ENCODE measurements at places on chromosomes 6 and 20.

DNA sequence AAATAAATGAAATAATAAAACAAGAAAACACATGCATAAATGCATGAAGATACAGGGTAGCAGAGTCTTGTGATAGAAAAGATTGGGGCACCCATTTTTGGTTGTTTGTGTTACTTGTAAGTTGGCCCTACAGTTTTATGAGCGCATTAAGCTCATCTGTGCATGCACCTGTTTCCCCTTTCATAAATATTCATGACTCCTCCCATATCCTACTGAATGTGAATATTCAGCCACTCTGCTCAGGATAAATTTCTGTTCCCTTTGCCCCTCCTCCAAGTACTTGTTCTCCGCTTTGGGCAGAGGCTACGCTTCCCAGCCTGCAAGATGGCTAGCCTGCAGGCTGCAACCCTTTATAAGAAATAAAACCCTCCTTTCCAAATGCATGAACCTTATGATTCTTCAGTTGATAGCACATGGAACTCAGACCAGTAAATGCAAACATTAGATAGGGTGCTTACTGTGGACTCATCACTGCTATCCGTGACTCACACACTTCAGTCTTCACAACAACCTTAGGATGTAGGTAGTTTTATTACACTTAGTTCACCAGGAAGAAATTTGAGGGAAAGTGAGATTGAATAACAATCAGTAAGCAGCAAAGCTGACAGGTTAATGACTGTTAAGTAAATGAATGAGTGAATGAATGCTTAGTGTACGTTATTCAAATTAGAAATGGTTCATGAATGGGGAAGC lies 15.0 kb downstream of the ALDH8A1 start:
- no peaks in the 10 kb centered on the region for H3K36me3 ChIP-seq
- no peak overlapping the region for H3K4me3 ChIP-seq
- no peak overlapping the region for H3K27ac ChIP-seq

DNA sequence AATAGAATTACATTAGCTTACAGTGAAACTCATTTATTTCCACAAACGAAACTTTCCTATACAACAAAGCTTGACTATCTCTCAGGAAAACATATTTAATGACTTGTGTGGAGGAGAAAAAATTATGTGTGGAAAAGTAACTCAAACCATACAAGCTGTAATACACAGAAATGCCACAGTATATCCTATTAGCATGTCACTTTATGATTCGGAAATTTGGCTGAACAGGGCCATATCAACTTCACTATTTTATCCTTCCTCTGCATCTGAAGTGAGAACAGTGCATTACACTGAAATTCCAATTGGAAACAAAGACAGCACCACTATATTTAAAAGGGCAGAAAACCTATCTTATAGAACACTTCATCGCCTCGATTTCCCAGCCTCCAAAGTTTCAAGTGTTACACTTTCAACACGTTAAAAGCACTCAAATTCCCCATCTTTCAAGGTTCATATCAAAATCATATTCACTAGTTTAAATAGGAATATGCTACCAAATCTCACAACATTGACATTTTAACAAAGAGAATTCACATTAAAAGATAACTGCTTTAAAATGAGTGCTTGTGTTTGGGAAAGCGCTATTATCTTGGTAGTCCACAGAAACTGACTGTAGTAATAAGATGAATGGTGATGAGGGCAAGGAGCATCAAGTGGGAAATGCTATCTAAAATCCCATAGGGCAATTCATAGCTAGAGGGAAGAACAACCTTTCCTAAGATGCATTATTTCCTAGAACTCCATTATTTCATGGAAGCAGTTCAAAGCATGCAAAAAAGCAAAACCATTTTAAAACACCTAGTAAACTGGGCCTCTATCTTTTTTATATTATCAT lies 1.8 kb downstream of the REV3L start:
- peak overlapping the region; percentile 82 for H3K4me3 ChIP-seq
- peak overlapping the region; percentile 97 for H3K27ac ChIP-seq
- peaks cover under 1% of the 10 kb centered on the region for H3K36me3 ChIP-seq

DNA sequence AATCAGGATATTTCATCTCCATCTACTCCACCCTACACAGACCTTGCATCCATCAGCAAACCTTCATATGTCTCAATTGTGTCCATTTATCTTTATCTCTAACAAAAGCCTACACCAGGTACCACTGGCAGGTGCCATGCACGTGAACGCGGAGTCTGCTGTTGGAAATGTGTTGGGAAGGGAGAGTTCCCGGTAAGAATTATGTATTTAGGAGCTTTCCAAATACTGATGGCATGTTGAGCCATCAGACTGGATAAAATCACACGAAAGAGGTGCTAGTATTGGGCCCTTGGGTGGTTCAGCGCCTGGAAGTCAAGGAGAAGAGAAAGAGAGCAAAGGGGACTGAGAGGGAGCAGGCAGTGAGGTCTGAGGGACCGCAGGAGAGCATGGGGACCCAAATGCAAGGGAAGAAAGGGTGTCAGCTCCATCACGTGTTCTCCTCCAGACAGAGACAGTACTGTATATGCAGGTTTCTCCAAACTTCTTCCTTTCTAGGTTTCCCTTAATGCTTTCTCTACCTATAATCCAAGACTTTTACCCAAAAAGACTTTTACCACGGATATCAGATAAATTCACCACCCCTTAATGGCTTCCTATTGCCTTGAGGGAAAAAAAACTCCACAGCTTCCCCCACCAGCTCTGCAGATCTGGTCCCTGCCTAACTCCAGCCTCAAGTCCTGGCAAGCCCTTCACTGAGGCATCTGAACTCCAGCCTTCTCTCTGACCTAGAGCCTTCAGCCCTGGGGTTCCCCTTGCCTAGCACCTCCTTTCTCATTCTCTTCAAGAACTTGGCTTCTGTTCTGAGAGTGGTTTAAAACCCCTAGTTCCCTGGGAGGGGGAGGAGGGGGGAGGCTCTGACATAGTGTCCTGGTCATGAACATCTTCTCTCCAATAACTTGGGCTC lies 4.8 kb upstream of the ZNF217 start:
- no peak for DNase-seq
- H3K4me1 ChIP-seq: peaks cover 29% of the 10 kb centered on the region
- no peak overlapping the region for H3K4me3 ChIP-seq
- H3K27me3 ChIP-seq: no peaks in the 10 kb centered on the region

- no peak overlapping the region for H3K27ac ChIP-seq
- H3K4me3 ChIP-seq: no peak overlapping the region
- no peaks in the 10 kb centered on the region for H3K4me1 ChIP-seq
- DNase-seq: no peak
Measured at GRCh38 chr6:18663011-18663410, 275.9 kb downstream of the RNF144B start.

DNA sequence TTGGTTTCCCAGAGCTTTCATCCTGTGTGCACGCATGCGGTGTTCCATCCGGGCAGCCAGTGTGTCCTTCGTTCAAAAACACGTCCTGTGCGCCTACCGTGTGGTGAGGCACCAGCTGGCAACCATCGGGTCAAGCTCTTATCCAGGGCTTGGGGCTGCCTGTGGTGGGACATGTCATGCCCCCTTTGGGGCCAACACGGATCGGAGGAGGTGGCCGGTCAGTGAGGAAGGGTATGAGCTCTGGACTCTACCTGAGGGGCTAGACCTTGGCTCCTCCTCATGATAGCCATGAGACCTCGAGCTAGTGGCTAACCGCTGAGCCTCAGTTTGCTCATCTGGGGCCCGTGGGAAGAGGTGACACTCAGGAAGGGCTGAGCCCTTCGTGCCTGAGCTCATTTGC lies 158.5 kb upstream of the PMEPA1 start:
- no peak overlapping the region for H3K27ac ChIP-seq
- no peaks in the 10 kb centered on the region for H3K36me3 ChIP-seq
- no peaks in the 10 kb centered on the region for H3K4me1 ChIP-seq
- DNase-seq: no peak
- H3K27me3 ChIP-seq: peaks cover 43% of the 10 kb centered on the region

DNA sequence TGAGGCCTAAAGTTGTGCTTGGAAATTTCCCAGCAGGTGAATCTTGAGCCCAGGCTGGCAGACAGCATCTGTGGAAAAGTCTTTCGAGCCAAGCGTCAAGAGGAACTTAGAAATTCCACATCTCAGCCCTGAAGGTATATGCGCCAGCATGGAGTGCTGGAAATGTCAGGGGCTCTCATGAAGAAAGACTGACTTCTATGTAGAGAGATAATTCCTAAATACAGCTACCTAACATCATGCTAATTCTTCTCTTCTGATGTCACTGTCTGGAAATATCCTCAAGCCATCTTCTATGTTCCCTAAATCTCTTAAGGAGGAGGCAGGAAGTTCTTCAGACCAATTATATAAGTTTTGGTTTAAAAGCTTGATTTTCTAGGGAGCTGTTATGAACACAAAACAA lies 492.4 kb upstream of the MARCKS start:
- DNase-seq: no peak
- H3K36me3 ChIP-seq: no peaks in the 10 kb centered on the region
- no peaks in the 10 kb centered on the region for H3K27me3 ChIP-seq
- H3K4me3 ChIP-seq: no peak overlapping the region
- H3K4me1 ChIP-seq: no peaks in the 10 kb centered on the region

DNA sequence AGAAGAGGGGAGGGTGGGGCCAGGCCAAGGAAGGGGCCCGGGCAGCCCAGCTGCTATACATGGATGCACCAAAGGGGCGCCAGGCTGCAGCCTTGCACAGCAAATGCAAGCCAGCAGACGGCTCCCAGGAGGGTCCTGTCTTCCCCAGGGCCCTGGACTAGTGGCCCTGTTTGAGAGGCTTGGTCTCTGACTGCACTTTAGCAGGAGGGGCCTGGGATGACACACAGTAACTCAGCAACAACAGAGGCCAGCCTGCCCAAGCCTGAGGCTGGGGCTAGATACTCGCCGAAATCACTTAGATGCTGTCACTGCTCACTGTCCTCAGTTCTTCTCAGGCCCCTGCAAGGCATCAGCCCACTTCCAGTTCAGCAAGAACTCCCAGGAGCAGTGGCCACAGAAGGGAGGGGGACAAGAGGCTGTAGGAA lies 73.5 kb downstream of the TRAM2 start:
- H3K4me1 ChIP-seq: no peaks in the 10 kb centered on the region
- no peaks in the 10 kb centered on the region for H3K27me3 ChIP-seq
- no peak for DNase-seq
- H3K27ac ChIP-seq: no peak overlapping the region
- no peaks in the 10 kb centered on the region for H3K36me3 ChIP-seq
- no peak overlapping the region for H3K4me3 ChIP-seq

DNA sequence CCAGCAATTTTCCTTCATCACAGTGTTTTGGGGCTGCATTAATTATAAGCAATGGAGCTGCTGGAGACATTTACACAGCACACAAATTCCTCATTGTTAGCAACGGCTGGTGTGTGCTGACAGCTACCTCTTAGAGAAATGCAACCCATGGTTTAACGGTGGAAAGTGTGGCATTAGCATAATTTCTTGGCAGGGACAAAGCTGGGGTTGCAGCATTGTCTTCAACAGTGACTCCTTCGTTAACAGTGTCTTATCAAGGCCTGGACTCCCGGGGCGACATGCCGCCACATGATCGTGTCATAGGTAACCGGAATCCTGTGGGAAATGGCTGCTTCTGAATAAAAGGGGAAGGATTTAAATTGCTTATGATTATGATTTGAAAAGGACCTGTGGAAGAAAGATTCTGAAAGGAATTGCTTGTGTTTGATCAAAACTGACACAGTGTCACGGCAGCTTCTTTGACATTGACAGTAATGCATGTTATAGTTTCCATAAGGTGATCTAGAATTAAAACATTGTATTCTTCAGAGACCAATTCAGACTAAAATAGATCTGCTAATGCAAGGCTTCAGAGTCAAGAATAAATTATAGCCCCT lies 128.0 kb downstream of the UST start:
- no peaks in the 10 kb centered on the region for H3K27me3 ChIP-seq
- H3K36me3 ChIP-seq: no peaks in the 10 kb centered on the region
- no peaks in the 10 kb centered on the region for H3K4me1 ChIP-seq

DNA sequence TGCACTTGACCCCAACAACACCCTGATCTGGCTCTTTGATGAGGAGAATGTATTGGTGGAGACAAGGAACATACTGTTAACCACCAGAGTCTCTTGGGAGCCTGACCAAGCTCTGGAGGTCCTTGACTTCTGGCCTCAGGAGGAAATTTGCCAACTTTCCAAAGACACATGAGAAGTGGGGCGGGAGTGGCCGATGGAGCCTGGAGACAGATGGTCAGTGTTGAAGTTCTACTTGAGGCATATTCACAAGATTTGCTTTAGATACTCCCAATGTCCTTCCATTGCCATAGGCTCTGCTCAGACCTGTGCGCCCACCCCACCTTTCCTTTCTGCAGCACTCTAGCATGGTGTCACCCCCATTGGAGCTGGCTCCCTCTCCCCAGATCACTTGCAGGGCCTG lies 241.0 kb downstream of the SLC24A3 start:
- no peak overlapping the region for H3K4me3 ChIP-seq
- H3K36me3 ChIP-seq: no peaks in the 10 kb centered on the region
- peaks cover 31% of the 10 kb centered on the region for H3K4me1 ChIP-seq
- H3K27me3 ChIP-seq: no peaks in the 10 kb centered on the region
- peak overlapping the region; percentile 6 for H3K27ac ChIP-seq

DNA sequence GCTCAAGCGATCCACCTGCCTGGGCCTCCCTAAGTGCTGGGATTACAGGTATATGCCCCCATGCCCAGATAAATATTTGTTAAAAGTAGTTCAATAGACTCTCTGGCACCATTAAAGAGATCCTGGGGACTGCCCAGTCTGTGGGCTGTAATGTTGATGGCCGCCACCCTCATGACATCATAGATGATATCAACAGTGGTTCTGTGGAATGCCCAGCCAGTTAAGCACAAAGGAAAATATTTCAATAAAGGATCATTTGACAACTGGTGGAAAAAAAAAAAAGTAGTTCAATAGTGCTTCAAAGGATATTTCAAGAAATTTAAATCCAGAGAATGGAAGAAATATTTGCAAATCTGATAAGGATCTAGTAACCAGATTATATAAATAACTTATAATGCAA lies 1.5 kb upstream of the CRIP3 start:
- DNase-seq: no peak
- H3K27me3 ChIP-seq: no peaks in the 10 kb centered on the region
- no peaks in the 10 kb centered on the region for H3K4me1 ChIP-seq

DNA sequence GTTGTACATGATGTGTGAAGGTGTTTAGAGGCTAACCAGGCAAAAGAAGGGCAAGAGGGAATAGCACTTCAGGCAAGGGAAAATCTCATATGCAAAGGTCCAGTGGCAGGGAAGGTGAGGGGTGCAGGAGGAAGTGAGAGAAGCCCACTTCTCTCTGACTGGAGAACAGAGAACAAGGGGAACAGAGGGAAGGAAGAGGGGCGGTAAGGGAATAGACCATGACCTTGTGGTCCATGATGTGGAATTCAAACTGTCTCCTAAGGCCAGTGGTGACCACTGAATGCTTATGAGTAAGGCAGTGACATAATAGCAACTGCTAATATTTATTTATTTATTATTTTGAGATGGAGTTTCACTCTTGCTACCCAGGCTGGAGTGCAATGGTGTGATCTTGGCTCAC lies 20.6 kb upstream of the SLC9A8 start:
- H3K27me3 ChIP-seq: no peaks in the 10 kb centered on the region
- H3K4me1 ChIP-seq: no peaks in the 10 kb centered on the region
- no peak overlapping the region for H3K27ac ChIP-seq
- H3K36me3 ChIP-seq: no peaks in the 10 kb centered on the region

DNA sequence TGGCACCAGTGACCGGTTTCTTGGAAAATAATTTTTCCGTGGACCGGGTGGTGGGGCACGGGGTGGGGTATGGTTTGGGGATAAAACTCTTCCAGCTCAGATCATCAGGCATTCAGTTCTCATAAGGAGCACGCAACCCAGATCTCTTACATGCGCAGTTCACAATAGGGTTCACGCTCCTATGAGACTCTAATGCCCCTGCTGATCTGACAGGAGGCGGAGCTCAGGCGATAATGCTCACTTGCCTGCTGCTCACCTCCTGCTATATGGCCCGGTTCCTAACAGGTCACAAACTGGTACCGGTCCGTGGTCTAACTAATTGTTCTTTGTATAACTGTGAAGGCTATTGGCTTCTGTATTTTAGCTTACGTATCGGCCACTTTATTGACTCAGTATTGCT lies 51.7 kb downstream of the VSTM2L start:
- no peaks in the 10 kb centered on the region for H3K27me3 ChIP-seq
- no peak overlapping the region for H3K4me3 ChIP-seq
- H3K36me3 ChIP-seq: no peaks in the 10 kb centered on the region
- no peak for DNase-seq
